A549 treated with CORT108297 at 1 μM for 4 hours (cell line): ENCODE measurements at places on chromosomes 6 and 20. TPM values are rescaled to one million over a fixed set of nuclear protein-coding genes. Genes with fewer than 3 reads are reported as not detected.

PTPRT gene
- not detected in 5 replicates for total RNA-seq

MCHR2 gene
- total RNA-seq = not detected in 5 replicates

DCDC2 gene
- 2.8 to 3.5 TPM (median 3.2 TPM) in 5 replicates for total RNA-seq

SMPDL3A gene
- 2.3 to 3.1 TPM (median 3.0 TPM) in 5 replicates for total RNA-seq

GID8 gene
- total RNA-seq = 21.3 to 23.2 TPM (median 21.8 TPM) in 5 replicates

CALHM4 gene
- total RNA-seq = 0.16 TPM in 1 of 5 replicates, not detected in the others
